ENCODE measurements at places on chromosomes 6 and 20.

DNA sequence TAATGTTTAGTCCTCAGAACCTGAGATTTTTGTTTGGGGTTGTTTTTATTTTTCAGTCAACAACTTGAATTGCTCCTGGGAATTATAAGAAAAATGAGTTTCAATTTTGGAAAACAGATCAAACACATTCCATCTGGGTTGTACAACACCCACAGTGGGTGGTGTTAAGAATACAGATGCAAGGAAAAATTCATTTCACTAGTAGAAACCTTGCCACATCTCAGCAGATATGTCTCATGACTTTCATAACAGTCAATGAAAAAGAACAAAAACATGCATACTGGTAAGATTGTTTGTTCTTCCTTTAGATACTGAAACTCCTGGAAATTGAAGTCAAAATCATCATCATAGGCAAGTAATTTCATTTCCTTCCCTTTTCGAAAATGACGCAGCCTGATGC is 78.9 kb downstream of the MOXD1 start:
- no peak for DNase-seq

DNA sequence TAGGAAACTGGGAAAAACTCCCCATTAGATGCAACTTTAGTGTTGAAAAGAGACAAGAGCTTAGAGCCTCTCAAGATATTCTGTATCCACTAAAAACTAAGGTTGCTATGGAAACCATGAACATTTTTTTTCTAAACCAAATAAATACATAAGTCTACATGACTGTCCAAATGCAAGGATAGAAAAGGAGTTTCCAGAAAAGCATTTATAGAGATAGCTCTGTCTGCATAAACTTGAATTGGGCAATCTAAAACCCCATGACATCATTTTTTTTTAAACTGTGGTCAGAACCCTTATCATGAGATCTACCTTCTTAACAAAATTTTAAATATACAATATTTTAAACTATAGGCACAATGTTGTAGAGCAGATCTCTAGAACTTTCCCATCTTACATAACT is 36.4 kb upstream of the FAM83B start:
- no peak for DNase-seq

- no peak for DNase-seq
Observed at GRCh38 chr6:157240059-157240959, 83.0 kb downstream of the TMEM242 start.

GRCh38 chr20:20549267-20549612 is 163.2 kb downstream of the RALGAPA2 start:
- no peak for DNase-seq
